ENCODE measurements at places on chromosomes 6 and 20.

GRCh38 chr20:11178946-11179654 is 505.3 kb upstream of the JAG1 start:
- no peak for DNase-seq

- no peak for DNase-seq
Measured at GRCh38 chr6:41208439-41209106, 7.6 kb upstream of the TREML2 start.

GRCh38 chr6:139699335-139699734 is 324.9 kb upstream of the CITED2 start:
- no peak for DNase-seq

DNA sequence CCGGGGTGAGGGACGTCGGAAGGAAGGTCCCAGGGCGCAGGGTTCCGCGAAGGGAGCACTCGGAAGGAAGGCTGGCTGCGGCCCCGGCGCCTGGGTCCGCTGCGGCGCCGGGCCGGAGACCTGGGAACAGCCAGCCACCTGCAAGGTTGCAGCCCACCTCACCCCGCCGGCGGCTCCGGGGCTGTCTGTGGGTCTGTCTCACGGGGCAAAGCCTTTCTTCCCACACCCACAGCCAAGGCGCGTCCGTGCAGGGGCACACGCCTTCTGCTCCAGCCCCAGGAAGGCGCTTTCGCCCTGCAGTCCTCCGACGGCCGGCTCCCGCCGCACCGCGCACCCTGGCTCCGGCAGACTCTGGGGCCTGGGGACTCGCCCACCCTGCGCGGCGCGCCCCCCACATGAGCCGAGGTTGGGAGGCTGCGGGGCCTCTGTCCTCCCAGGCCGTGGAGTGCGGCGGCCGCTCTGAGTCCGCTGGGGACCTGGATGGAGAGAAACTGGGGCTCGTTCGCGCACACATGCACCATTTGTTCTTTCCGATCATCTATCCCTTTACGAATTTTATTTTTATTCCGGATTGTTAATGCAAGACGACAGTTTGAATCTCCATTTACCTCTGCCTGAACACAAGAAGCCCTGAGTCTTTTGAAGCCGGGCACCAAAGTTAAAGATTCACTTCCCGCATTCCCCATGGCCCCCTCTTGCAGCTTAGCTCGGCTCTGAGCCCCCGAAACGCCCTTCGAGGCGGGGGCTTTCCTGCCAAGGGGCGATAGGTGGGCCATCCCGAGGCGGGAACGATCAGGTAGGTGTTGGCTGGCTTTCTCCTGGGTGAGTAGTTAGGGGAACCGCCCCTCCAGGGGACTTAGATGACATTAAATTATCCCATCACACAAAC is 4.5 kb upstream of the FOXC1 start:
- DNase-seq: no peak

GRCh38 chr6:47137073-47137472 is 94.9 kb upstream of the ADGRF1 start:
- DNase-seq: no peak

GRCh38 chr6:41344876-41345275 is 9.5 kb downstream of the NCR2 start:
- peak; percentile 97 for DNase-seq

DNA sequence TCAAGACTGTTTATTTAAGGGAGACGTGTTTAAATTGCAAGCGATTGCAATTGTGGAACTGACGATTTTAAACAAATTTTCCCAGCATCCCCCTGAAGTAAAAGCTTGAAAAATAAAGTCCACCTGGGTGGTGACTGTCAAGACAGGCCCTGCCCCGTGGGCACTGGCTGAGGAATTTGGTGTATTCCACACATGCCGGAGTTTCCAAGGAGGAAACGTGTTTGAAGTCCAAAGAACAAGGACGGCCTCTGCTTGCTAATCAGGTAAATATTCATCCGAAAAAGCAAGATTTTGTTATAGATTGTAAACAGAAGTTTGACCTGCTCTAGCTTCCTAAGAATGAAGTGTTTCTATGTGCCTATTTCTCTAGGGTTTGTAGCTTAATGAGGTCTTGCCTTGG is 505.1 kb downstream of the QKI start:
- no peak for DNase-seq

GRCh38 chr6:151498327-151498726 is 4.5 kb downstream of the CCDC170 start:
- peak; percentile 14 for DNase-seq

- DNase-seq: no peak
Measured at GRCh38 chr6:160679402-160679769, 15.3 kb upstream of the LPA start.

DNA sequence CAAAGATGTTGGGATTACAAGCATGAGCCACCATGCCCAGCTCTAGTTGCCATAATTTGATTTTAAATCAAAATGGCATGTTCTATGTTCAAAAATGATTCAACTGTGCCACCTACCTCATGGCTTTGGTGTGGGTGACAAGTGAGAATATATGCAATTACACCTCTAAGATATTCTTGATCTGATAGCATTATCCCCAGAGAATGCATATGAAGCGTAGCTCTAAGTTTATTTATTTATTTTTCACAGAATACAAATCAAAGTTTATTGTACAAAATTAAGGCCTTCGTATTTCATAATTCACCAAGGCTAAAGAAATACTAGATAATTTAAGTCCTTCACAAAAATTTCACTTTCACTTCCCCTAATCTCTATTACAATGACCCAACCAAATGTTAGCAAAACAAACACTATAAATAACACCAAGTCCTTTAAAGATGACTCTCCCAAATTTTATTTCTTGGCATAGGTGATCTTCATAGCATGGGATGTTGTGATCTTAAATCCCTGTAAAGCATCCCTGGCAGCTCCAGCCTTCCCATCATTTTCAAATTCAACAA is 205.9 kb upstream of the TAB2 start:
- DNase-seq: no peak

GRCh38 chr20:51554538-51555165 is 12.1 kb upstream of the NFATC2 start:
- DNase-seq: no peak

- DNase-seq: no peak
Measured at GRCh38 chr20:8621001-8621400, 447.9 kb upstream of the PLCB4 start.

- DNase-seq: no peak
Measured at GRCh38 chr6:105432797-105433196, 29.9 kb upstream of the PREP start.

- no peak for DNase-seq
Measured at GRCh38 chr6:104326173-104327001, 533.3 kb downstream of the HACE1 start.

DNA sequence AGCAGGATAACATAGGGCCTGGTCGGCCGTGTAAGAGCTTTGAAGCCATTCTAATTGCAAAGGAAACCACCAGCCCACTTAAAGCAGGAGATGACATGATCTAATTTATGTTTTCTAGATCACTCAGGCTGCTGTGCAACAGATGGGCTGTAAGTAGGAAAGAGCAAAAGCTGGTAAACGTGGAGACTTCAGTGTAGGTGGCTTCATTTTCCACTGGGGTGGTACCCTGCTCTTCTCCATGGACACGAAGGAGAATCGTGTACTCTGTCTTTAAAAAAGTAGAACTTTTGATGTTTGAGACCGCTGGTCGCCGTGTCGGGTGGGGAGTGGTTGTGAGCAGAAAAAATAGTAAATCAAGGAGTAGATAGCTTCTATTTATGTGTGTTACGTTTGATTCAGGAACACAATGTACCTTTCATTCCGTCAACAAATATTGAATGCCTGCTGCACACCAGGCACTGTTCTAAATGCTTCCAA is 6.4 kb downstream of the CASS4 start:
- peak; percentile 36 for DNase-seq

DNA sequence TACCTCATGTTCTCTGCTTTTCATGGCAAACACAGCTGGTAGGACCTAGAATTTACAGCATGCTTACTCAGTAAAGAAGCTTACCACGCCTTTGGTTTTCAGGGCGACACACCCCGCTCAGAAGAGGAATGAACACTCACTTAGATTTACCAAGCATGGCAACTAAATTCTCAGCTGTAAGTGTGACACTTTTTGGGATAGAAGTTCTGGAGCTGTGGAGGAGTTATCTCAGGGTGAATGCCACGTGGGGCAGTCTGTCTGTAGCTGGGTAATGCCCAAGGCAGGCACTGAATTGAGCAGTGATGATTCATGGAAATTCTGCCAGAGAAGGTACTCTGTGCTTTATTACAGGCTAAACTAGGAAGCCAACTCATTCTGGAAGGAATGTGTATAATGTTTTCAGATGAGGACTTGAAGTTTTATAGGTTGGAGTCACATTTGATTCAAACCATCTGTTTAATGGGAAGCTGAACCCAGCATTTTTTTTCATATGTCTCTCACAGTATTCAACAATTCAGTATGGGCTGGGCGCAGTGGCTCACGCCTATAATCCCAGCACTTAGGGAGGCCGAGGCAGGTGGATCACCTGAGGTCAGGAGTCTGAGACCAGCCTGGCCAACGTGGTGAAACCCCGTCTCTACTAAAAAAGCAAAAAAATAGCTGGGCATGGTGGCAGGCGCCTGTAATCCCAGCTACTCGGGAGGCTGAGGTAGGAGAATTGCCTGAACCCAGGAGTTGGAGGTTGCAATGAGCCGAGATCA is 3.5 kb upstream of the PRIM2 start:
- no peak for DNase-seq

DNA sequence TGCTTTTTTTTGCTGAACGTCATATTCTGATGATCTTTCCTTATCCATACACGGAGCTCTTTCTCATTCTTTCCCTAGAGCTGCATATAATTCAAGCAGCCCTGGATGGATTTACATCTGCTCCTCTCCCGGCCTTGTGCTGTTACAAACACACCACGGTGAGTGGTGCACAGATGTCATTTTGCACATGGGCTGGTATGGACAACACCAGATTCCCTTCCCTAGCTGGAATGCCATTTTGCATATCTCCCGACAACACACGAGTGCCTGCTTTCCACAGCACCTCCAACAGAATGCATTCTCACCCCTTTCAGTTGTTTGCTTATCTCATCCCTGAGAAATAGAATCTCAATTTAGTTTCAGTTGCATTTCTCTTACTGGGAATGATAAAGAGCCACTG is 69.5 kb upstream of the AFDN start:
- no peak for DNase-seq

- no peak for DNase-seq
Measured at GRCh38 chr6:69044534-69044933, 409.5 kb downstream of the ADGRB3 start.

DNA sequence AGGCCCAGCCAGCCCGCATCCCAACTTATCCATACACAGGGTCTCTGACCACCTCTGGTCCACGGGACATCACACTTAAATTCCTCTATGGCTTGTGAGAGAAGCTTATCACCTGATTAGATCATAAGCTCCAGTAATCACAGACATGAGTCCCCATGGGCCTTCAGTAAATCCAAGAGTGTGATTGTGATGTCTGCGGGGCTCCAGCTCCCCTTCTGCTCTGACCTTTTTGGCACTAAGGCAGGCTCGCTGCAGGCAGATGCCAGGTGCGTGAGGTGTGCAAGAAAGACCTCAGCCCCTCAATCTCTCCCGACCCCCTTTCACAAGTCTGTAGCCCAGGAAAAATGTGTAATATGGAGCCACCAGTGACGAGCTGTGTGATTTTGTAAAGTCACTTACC is 127.6 kb upstream of the DUSP22 start:
- DNase-seq: no peak

DNA sequence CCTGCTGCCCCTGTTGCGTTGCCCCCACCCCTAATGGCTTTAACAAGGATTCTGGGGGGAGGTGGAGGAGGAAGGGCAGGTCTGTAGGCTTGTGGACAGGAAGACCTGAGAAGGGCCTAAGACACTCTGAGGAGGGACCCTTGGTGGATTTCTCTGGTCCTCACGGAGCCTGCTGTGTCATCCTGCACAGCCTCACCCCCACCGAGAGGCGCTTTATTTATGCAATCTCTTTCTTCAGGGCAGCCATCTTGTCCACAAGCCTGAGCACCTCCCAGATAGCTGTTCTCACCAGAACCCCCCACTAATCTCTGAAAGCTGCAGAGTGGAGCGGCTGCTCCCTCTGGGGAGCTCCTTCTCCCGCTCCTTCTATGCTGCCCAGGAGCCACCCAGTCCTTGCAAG is 59.3 kb upstream of the MLN start:
- no peak for DNase-seq

- DNase-seq: peak; percentile 28
Measured at GRCh38 chr6:19999319-20000191, 162.4 kb downstream of the ID4 start.

- DNase-seq: no peak
Measured at GRCh38 chr6:63236398-63236817, 25.1 kb downstream of the FKBP1C start.

GRCh38 chr20:63896264-63897105 is 1.6 kb downstream of the DNAJC5 start:
- no peak for DNase-seq

GRCh38 chr6:15132854-15133670 is 112.8 kb upstream of the JARID2 start:
- DNase-seq: no peak

GRCh38 chr6:121748850-121749249 is 313.4 kb downstream of the GJA1 start:
- DNase-seq: no peak

DNA sequence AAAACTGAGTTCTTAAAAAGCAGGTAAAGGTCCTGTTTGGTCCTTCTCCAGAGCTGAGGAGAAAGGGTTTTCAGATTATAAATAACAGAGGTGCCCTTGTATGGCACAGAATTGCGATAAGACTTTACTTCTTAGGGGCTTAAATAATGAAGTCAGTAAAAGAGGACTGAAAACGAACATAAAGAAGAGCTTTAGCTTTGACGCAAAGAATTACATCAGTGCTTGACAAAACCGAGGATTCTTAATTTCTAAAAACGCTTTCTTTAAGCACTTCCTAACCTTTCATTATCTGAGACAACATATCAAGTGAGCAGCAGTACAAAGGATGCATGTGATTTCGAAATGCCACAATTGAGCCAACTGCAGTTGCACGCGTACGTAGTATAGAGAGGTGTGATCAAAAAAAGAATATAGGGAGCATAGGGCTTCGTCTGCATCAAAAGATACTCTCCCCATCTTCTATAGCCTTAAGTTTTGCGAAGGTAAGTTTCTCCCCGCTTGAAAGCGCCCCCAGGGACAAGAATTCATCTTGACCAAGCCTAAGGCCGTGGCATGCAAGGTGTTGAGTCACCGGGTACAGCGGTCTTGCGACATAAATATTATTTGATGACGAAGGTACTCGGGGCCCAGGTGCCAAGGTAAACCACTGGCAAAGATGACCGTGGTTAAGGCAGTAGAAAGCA is 778 bp upstream of the LOC128125822 start:
- DNase-seq: no peak

GRCh38 chr6:46972531-46972930 is 50.8 kb upstream of the ADGRF5 start:
- DNase-seq: no peak

- peak; percentile 50 for DNase-seq
Measured at GRCh38 chr6:28953039-28953584, 29.3 kb upstream of the TRIM27 start.

Data from Jurkat, Clone E6-1 (cell line).